Activated CD4-positive, CD25-positive, alpha-beta regulatory T cell treated with anti-CD3 and anti-CD28 coated beads, Interleukin-2, amount 50 U/mL, for 72 hours (primary cell): ENCODE measurements at places on chromosomes 1 and 21.

DNA sequence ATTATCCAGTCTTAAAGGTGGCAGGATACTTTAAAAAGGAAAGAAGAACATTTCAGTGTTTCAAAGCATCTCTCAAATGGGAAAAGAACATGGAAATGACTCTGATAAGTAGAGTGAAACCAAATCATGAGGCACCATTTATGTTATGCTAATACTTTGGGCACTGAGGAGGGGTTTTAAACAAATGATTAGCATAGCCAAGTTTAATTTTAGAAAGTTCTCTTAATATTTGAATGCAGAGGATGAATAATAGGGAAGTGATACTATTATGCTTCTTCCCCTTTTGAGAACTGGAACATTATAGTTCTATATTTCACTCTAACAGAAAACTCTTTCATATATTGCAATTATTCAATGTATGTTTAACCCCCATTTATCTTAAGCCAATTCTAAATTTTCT lies 1181.9 kb upstream of the PRMT6 start:
- DNase-seq: no peak

- no peak for DNase-seq
These were observed 263.0 kb downstream of the TNR start for GRCh38 chr1:175480343-175480822.

- DNase-seq: no peak
These were observed 62.8 kb downstream of the XCL2 start for GRCh38 chr1:168480997-168481396.

DNA sequence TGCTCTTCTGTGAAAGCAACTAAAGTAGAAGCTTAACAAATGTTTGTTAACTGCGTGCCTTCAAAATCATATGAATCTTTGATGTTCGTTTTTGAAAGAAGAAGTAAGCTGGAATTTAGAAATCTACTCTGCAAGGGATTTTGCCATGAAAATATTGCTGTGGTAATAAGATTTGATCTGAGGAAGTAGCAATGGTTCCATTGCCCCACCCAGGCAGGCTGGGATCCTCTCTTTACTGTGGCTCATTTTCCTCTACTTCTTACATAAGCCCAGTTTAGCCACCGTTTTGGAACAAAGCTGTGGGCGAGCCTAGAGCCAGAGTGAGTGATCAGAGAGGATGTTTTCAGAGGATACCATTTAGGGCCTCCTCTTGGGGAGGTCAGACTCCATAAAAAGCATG lies 20.3 kb upstream of the PTGFRN start:
- DNase-seq: no peak

DNA sequence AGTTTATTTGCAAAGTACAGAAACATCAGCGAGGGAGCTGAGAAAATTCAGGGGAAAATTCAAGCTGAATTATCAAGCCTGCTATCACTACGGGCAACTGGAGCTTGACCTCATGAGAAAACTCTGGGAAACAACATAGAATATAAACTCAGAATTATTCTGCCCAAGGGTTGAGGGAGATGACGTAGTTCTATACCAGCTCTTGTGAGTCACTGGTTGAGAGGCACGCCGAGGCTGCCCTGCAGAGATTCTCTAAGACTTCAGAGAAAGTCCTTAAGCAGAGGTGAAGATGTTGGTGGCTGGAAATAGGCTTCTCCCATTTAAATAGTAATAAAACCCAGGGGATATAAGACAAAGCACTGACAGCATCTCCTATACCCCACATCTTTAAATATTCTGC lies 12.3 kb downstream of the SYDE2 start:
- no peak for DNase-seq

GRCh38 chr21:23522751-23523150 lies 2084.5 kb downstream of the MRPL39 start:
- no peak for DNase-seq

- no peak for DNase-seq
These were observed 19.8 kb downstream of the CTNNBIP1 start for GRCh38 chr1:9890224-9890731.

GRCh38 chr21:41349126-41349525 lies 12.7 kb upstream of the MX2 start:
- DNase-seq: no peak

DNA sequence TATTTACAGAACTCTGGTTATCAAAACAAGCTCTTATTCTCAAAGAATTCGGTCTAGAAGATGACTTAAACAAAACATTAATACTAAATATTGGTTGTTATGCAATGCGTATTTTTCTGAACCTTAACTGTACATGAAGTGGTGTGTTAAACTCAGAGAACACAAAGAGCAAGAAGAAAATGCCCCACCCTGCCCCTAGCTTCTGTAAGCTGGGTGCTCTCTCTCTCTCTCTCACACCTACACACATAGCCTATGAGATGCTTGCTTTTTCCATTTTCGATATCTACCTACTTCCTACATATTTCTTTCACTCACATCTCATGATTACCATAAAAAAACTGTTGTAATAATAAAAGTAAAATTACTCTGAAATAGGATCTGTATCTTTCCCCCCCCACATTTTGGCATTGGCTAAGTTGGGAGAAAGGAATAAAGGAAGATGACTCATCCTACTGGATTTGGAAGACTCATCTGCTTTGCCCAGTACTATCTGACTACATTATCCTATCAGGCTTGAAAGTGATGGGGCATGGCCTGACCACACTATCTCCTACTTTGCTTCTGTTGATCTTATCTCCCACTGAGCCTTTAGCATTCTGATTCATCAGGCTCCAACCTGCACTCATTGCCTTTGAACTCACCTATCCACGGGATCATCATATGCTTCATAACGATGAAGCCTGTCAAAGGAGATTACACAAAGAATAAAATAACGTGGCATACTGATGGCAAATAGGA lies 2.9 kb downstream of the CRYZ start:
- no peak for DNase-seq

DNA sequence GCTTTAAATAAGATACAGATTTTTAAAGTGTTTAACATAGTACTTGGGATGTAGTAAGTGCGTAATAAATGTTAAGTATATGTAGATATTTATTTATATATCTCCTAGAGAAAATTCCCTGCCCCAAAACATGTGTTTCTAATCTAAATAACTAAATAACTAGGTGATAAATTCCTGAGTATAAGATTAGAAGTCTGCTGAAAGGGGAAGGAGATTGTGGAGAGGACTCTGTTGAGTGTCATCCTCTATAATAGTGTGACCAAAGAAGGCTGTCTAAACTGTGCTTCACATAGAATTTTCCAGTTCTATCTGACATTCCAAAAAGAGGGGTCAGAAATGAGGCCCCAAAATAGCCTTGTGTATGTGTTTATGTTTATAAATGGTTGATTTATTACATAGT lies 590.5 kb upstream of the ADAMTS5 start:
- DNase-seq: no peak

DNA sequence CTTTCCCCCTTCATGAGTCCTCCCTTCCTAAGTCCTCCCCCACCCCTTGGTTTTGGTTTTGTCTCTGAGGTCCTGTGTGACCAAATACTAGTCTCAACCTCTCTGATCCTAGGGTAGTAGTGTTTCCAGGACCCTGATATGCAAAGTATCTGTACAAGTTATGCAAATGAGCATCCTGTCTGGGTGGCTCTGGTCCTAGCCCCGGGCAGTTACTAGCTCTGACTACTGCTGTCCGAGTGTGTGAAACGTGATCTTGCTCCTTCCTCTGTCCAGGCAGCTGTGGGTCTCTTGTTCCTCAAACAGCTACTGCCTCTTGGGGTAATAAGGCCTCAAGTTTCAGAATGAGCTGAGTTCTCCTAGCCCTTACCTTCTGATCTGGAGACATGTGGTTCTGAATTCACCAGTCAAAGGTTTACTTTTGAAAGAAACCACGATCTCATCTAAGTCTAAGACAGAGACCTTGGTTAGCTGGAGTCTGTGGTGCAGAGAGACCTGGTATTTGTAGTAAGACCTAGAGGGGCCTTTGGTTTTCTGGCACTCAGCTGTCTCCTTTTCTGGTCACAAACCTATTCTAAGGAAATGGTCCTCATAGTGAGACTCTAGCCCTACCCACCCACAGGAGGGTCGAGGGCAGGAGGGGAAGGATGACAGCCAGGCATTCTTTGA lies 31.0 kb upstream of the IL19 start:
- no peak for DNase-seq

- no peak for DNase-seq
These were observed 242.9 kb downstream of the HHAT start for GRCh38 chr1:210571356-210572284.

- no peak for DNase-seq
These were observed 7.1 kb downstream of the HPCA start for GRCh38 chr1:32893198-32894018.

- DNase-seq: no peak
These were observed 21.2 kb downstream of the CYP4B1 start for GRCh38 chr1:46820076-46820475.

- no peak for DNase-seq
These were observed 57.1 kb downstream of the TNFSF18 start for GRCh38 chr1:172993640-172994039.

DNA sequence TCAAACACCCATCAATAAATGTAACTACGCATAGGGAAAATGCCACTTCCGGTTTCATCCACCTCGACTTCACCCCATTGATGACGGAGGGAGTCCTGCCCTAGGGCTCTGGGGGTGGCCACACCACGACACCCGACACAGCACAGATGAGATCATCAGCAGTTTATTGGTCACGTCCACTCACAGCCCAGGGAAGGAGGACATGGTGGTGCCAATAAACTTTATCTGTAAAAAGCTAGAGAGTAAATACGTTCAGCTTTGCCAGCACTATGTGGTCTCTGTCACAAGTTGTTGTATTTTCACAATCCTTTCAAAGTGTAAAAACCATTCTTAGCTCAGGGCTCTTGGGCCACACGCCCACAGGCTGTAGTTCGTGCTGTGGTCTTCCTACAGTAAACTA lies 16.3 kb downstream of the SETD4 start:
- no peak for DNase-seq

GRCh38 chr1:222373831-222374602 lies 173.9 kb downstream of the HHIPL2 start:
- DNase-seq: no peak

DNA sequence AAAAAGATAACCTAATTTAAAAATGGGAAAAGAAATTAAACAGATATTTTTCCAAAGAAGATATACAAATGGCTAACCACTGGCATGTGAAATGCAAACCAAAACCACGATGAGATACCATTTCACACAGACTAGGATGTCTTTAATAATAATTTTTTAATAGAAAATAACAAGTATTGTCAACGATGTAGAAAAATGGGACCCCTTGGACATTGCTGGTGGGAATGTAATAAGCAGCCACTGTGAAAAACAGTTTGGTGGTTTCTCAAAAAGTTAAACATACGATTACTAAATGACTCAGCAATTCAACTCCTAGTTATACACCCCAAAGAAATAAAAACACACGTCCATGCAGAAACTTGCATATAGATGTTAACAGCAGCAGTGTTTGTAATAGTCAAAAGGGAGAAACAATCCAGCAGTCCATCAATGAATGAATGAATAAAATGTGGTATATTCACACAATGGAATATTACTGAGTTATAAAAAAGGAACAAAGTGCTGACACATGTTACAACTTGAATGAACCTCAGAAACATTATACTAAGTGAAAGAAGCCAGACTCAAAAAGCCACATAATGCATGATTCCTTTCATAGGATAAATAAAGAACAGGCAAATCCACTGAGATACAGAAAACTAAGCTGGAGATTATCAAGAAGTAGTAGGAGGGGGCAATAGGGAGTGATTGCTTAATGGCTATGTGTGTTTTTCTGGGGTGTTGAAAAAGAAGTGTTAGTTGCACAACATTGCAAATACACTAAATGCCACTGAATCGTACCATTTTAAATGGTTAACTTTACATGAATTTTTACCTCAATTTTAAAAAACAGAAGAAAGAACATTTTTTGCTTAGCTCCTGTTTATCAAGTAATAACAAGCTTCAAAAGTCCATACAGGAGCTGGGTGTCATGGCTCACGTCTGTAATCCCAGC lies 4.1 kb downstream of the PPT1 start:
- DNase-seq: no peak

DNA sequence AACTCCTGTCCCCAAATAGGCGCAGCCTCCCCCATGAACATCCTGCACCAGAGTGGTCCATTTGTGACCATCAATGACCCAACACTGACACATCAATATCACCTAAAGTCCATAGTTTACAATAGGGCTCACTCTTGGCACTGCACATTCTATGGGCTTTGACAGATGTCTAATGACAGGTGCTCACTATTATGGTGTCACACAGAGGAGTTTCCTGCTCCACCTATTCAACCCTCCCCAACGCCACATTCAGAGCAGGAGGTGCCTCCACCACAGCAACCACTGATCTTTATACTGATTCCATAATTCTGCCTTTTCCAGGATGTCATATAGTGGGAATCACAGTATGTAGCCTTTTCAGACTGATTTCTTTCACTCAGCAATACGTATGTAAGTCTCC lies 24.2 kb downstream of the GNG4 start:
- DNase-seq: no peak

DNA sequence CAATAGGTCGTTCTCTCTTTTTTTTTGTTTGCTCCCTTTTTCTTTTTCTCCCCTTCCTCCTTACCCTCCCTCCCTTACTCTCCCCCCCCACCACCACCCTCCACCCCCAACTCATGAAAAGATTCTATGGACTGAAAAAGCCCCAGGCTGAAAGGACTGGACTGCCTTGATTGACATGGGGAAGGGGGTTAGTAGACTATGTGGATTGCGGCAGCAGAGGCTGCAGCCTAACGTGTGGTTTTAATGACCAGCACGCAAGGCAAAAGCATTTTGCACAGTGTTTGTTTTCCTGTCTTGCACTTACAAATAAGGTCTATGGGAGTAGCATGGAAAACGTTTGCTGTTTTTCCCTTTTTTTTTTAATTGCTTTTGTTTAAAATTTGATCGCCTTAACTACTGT lies 5.5 kb downstream of the ZBTB18 start:
- no peak for DNase-seq

- DNase-seq: no peak
These were observed 34.9 kb downstream of the SYF2 start for GRCh38 chr1:25197235-25197975.

- no peak for DNase-seq
These were observed 576.5 kb upstream of the ADGRL2 start for GRCh38 chr1:81224222-81224621.

DNA sequence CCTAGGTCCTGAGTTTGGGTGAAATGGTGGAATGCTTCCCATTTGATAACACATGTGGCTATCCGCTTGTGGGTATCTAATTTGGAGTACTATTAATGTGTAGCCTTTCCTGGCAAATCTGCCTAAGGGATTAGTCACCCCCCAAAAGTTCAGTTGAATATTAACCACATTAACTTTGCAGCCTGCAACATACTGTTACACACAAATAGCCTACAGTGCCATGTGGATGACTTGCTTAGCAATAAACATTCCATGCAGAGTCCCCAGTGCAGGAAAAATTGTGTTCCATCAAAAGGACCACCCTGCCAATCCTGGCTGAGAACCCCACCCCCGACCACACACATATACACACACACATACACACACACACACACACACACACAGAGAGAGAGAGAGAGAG lies 303.3 kb upstream of the ESRRG start:
- no peak for DNase-seq

DNA sequence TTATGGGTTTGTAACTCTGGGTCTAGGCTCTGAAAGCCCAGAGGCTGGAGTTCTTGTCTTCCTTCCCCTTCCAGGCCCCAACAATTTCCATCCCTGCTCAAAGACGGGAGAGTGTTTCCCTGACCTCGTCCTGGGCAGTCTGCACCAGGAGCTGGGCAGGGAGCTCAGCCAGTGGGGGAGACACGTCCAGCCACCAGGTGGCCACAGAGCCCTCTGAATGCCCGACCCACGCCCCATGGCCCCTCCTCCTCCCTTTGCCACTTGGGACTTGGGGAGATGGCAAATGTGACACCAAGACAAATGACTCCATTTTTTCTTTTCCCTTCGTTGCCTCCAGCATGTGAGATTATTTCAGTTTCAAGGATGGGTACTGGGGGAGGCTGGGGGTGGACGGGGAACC lies 159.9 kb upstream of the AJAP1 start:
- no peak for DNase-seq

- DNase-seq: no peak
These were observed 67.6 kb downstream of the MAP3K21 start for GRCh38 chr1:233394860-233395717.
